Bladder microvascular endothelial cell (primary cell): ENCODE measurements at places on chromosomes 6 and 20. TPM values are rescaled to one million over a fixed set of nuclear protein-coding genes. Genes with fewer than 3 reads are reported as not detected.

ACTL10 gene
- total RNA-seq = 1.5 and 1.6 TPM in 2 replicates

LY6G5B gene
- 1.1 and 5.3 TPM in 2 replicates for total RNA-seq

ATP6V1G2 gene
- 0.49 and 0.94 TPM in 2 replicates for total RNA-seq

CLIC5 gene
- 0.06 and 0.32 TPM in 2 replicates for total RNA-seq

MUC21 gene
- total RNA-seq = not detected in 2 replicates

CMTR1 gene
- 23.6 and 40.6 TPM in 2 replicates for total RNA-seq

CASS4 gene
- total RNA-seq = not detected in 2 replicates

FGD2 gene
- total RNA-seq = not detected in 2 replicates

SLC12A5 gene
- total RNA-seq = 0.81 and 1.3 TPM in 2 replicates

QRSL1 gene
- 5.3 and 11.8 TPM in 2 replicates for total RNA-seq

OR2J3 gene
- not detected in 2 replicates for total RNA-seq

SLC4A11 gene
- total RNA-seq = 1.3 and 28.9 TPM in 2 replicates

GMPR gene
- 14.6 and 19.3 TPM in 2 replicates for total RNA-seq

UQCC2 gene
- total RNA-seq = 18.3 and 21.4 TPM in 2 replicates

COL21A1 gene
- 0.06 and 0.16 TPM in 2 replicates for total RNA-seq

CTCFL gene
- total RNA-seq = not detected in 2 replicates

EYA4 gene
- total RNA-seq = 0.25 TPM in 1 of 2 replicates, not detected in the other

SLC17A2 gene
- not detected in 2 replicates for total RNA-seq

XKR7 gene
- total RNA-seq = not detected in 2 replicates

NRSN1 gene
- not detected in 2 replicates for total RNA-seq

HLA-DMB gene
- 1.0 and 2.4 TPM in 2 replicates for total RNA-seq

KHDC1L gene
- total RNA-seq = not detected in 2 replicates

ENPP5 gene
- total RNA-seq = not detected in 2 replicates

CTSZ gene
- 221 and 536 TPM in 2 replicates for total RNA-seq

RSPO3 gene
- under 0.01 and 0.19 TPM in 2 replicates for total RNA-seq

IRF4 gene
- total RNA-seq = under 0.01 TPM in 1 of 2 replicates, not detected in the other

WFDC12 gene
- total RNA-seq = not detected in 2 replicates

RRAGD gene
- 0.49 and 0.69 TPM in 2 replicates for total RNA-seq

LRRN4 gene
- not detected in 2 replicates for total RNA-seq

FAM83C gene
- total RNA-seq = not detected in 2 replicates

HLA-A gene
- 804 and 1,185 TPM in 2 replicates for total RNA-seq

DAAM2 gene
- 0.16 and 0.57 TPM in 2 replicates for total RNA-seq

RFX6 gene
- total RNA-seq = not detected in 2 replicates
